Left lung (tissue), 14 donors: ENCODE measurements at places on chromosomes 1 and 21. TPM values are rescaled to one million over a fixed set of nuclear protein-coding genes. Genes with fewer than 3 reads are reported as not detected.
A peak's percentile ranks its signal among the peaks of the same experiment; 100 is the strongest.

GRCh38 chr1:7930645-7931445 is 9.8 kb downstream of the TNFRSF9 start:
- no peaks in the 10 kb centered on the region for H3K4me1 ChIP-seq
- no peak for DNase-seq
- peaks cover 17% of the 10 kb centered on the region for H3K27me3 ChIP-seq
- no peaks in the 10 kb centered on the region for H3K36me3 ChIP-seq
- no peak overlapping the region for H3K4me3 ChIP-seq
- H3K27ac ChIP-seq = no peak overlapping the region

- no peaks in the 10 kb centered on the region for H3K27me3 ChIP-seq
- no peak overlapping the region for H3K27ac ChIP-seq
- H3K4me3 ChIP-seq = no peak overlapping the region
These were observed 43.6 kb downstream of the ZBTB8OS start for GRCh38 chr1:32606565-32607371.

GRCh38 chr1:4986306-4986705 is 331.9 kb downstream of the AJAP1 start:
- H3K27ac ChIP-seq = no peak overlapping the region
- H3K4me1 ChIP-seq = no peaks in the 10 kb centered on the region
- peaks cover 13% of the 10 kb centered on the region for H3K27me3 ChIP-seq

GRCh38 chr1:5660141-5660935 is 331.9 kb downstream of the NPHP4 start:
- no peaks in the 10 kb centered on the region for H3K4me1 ChIP-seq
- no peak overlapping the region for H3K27ac ChIP-seq
- H3K27me3 ChIP-seq = no peaks in the 10 kb centered on the region
- peak; percentile 37 for DNase-seq

- no peaks in the 10 kb centered on the region for H3K27me3 ChIP-seq
- H3K4me3 ChIP-seq = no peak overlapping the region
These were observed 799.3 kb upstream of the CXADR start for GRCh38 chr21:16713331-16714117.

The KIF17 gene
- 4.1 TPM for total RNA-seq

The IRF6 gene
- 15.7 TPM for total RNA-seq

The CORT gene
- 0.44 TPM for total RNA-seq

- no peak overlapping the region for H3K4me3 ChIP-seq
- DNase-seq = no peak
- H3K4me1 ChIP-seq = peaks cover 8% of the 10 kb centered on the region
These were observed 134.1 kb downstream of the FOXD2 start for GRCh38 chr1:47571952-47572351.

DNA sequence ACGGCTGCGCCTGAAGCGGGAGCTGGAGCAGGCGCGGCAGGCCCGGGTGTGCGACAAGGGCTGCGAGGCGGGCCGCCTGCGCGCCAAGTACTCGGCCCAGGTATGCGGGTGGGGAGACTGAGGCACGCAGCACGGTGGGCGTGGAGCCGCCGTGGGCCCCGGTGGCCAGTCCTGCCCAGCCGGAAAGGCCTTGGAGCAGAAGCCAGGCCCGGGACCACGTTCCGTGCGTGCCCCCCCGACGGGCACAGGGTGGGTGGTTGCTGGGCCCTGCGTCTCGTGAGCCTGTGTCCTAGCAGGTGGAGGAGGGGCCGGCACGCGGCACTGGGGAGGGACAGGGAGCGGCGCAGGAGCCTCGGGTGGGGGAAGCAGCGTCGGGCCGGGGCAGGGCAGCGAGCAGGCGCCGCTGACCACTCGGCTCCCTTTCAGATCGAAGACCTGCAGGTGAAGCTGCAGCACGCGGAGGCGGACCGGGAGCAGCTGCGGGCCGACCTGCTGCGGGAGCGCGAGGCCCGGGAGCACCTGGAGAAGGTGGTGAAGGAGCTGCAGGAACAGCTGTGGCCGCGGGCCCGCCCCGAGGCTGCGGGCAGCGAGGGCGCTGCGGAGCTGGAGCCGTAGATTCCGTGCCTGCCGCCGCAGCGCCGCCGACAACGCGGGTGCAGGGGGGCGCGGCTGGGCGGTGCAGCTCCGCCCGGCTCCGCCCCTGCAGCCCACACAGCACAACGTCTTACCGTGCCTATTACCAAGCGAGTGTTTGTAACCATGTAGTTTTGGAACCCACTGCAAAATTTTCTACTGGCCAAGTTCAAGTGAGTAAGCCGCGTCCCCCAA is 78.2 kb downstream of the SKI start:
- H3K4me1 ChIP-seq = peaks cover 9% of the 10 kb centered on the region
- no peak for DNase-seq
- no peak overlapping the region for H3K4me3 ChIP-seq
- H3K36me3 ChIP-seq = no peaks in the 10 kb centered on the region

The SPRR2G gene
- not detected for total RNA-seq

DNA sequence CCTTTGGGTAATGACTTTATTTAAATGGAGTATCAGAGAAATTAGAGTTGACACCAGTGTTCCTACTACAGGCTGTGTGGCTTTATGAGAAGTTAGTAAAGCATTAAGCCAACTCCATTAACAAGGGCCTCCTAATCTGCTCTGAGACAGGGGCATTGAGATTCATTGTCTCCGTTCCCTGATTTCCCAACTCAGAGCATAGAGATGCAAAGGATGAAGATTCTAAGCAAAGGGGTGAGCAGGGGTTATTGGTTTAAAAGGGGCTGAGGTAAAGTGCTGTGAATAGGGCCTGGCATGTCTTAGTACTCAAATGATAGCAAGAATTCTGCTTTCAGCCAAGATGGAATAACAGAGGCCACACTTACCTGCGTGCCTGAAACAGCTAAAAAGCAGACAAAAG is 428.4 kb downstream of the PTPRU start:
- H3K27ac ChIP-seq = no peak overlapping the region
- no peaks in the 10 kb centered on the region for H3K36me3 ChIP-seq
- H3K27me3 ChIP-seq = peaks cover 5% of the 10 kb centered on the region

DNA sequence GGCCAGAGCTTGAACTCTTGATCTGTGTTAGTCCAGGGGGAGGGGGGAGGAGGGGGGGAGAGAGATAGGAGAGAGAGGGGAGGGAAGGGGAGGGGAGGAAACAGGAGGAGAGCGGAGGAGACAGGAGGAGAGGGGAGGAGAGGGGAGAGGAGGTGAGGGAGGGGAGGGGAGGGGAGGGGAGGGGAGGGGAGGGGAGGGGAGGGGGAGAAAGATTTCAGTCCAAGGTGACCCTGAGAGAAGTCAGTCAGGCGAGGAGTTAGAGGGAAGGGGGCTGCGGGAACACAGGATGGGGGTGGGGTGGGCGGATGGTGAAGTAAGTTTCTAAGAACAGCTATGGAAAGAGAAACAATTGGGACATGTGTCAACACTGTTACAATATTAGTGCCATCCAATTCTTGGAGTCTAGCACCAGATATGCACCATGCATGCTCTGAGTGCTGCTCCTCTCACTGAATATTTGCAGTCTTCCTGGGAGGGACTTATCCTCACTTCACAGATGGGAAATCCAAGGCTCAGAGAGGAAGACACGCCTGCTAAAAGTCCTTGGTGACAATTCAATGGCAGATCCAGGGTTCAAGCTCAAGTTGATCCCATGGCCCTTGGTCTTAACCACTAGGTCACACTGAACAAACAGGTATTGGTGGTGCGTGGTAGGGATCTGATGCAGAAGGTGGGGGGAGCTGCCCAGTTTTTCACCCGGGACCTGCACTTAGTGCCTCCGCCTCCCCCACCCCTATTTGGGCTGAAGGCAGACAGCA is 42.5 kb upstream of the ECE1 start:
- H3K4me1 ChIP-seq = peaks cover 87% of the 10 kb centered on the region
- no peaks in the 10 kb centered on the region for H3K27me3 ChIP-seq
- peak overlapping the region; percentile 2 for H3K27ac ChIP-seq
- H3K4me3 ChIP-seq = no peak overlapping the region
- H3K36me3 ChIP-seq = no peaks in the 10 kb centered on the region
- no peak for DNase-seq

The NPL gene
- total RNA-seq = 73.5 TPM

DNA sequence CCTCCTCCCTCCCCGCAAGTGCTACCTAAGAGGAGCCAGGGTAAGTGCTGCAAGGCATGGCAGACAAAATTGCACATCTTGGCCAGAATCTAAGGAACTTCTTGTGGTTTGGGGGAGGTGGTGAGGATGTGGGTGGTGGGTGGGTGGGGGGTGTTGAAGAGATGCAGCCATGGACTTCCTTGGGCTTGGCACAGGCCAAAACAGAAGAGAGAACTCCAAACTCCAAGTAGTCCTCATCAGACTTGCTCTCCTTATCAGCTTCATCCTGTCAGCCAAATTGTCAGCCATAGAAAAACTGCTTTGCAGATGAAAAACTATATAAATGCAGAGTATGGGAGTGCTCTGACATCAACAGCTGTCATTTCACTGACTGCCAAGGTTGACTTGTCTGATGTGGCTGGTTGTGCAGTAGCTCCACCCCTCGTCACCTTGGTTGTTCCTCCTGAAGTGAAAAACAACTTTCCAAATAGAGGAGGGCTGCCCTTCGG is 7.1 kb downstream of the AMIGO1 start:
- no peak overlapping the region for H3K4me3 ChIP-seq
- no peak overlapping the region for H3K27ac ChIP-seq
- no peaks in the 10 kb centered on the region for H3K27me3 ChIP-seq
- peaks cover 3% of the 10 kb centered on the region for H3K4me1 ChIP-seq

- no peaks in the 10 kb centered on the region for H3K4me1 ChIP-seq
- no peak for DNase-seq
- H3K36me3 ChIP-seq = no peaks in the 10 kb centered on the region
- H3K27ac ChIP-seq = no peak overlapping the region
- H3K4me3 ChIP-seq = no peak overlapping the region
These were observed 85.3 kb downstream of the LEPR start for GRCh38 chr1:65505547-65506300.

DNA sequence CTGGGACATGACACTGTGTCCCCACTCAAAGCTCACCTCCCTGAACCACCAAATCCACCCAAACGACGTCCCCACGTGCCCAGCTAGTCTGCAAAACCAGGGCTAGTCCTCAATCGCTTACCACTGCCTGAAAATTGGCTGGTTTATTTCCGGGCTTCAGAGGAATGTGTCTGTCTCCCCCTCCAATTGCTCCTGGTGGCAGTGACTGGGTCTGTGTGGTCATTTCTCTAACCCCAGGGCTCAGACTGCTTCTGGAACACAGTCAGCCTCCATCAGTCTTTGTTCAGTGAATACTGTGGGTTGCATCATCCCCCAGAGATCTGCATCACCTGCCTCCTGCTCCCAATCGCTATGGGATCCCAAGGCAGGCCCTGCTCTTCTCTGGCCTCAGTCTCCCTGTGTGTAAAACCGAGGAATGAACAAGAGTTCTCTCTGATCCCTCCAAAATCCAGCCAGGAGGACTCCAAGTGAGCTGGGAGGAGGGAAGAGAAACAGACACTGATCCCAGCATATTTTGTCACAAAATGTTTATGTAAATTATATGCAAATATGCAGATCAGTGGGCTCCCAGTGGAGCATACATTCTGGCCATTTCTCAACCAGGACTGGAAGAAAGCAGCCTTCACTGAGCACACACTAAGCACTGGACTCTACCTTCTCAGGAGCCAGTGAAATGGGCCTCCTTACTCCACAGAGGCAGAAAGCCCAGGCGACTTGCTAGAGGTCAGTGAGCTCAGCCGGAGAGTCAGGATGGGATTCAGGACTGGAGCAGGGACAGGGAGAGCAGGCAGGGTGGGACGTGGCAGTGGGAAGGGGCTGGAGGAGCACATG is 20.9 kb downstream of the SDC3 start:
- no peak overlapping the region for H3K27ac ChIP-seq
- DNase-seq = no peak
- no peaks in the 10 kb centered on the region for H3K27me3 ChIP-seq
- peaks cover 4% of the 10 kb centered on the region for H3K4me1 ChIP-seq
- H3K4me3 ChIP-seq = no peak overlapping the region

The NES gene
- 56.9 TPM for total RNA-seq

DNA sequence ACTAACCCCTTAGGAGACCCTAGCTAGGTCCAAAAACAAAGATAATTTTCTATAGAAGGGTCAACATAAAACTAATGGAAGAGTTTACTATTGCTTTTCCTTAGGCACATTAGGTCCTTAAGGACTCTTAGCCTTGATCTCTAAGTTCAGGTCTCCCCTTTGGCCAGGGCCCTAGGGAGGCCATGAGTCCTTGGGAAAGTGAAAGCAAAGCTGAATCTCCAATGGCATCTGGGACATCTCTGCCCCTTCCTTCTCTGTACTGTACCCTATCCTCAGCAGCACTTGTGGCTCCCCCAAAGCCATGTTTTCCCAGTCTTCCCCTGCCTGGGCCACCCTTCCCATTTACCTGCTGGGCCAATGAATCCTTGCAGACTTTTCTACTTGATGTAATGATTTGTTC is 14.3 kb downstream of the IER5 start:
- no peak for DNase-seq
- H3K27me3 ChIP-seq = peaks cover 14% of the 10 kb centered on the region

DNA sequence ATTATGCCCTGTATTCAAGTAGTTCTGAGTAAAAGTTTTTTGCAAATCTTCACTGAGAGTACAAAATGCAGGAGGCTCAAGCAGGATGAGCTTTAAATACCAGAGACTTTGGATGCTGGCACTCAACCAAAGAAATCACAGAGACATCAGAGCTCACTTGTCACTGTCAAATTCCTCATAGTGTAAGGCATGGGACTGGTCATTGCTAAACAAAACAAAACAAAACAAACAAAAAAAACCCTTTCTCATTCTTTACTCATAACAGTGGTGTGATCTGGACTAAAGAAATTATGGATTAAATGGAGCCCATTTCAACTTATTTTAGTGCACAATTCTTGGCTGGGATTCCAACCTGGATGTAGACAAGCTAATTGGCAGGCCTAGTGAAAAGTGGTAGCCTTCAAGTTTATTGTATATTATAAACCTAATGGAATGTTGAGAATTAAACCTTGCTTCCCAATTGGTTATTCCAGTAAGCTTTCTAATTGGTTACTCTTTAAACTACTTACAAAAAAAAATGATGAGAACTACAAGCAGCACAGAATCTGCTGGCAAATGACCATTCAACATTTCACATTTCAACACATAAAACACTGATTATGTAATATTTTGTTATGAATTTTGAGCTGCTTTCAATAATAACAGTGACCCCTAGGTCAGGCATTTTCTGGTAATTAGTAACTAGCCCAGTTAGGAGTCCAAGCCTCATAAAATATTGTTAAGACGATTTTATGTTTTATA is 30.6 kb upstream of the NEK7 start:
- no peak overlapping the region for H3K4me3 ChIP-seq
- no peaks in the 10 kb centered on the region for H3K27me3 ChIP-seq
- H3K27ac ChIP-seq = no peak overlapping the region
- no peaks in the 10 kb centered on the region for H3K4me1 ChIP-seq

DNA sequence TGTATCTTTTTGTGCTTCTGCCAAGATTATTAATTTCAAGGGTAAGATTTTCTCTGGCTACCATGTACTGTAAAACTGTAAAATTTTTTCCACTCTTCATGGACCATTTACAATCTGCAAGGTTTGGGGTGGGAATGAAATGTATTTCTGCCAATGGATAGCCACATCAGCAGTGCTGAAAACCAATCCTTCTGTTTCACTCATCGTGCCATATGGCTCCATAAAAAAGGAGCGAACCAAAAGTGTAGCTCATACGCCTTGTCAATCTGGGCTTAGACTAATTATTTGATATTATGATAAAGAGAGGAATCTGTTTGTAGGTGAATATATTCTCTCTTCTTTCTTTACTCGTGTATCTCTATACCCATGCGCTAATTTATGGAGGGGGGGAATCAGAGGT is 3.0 kb upstream of the SLC44A5 start:
- H3K27ac ChIP-seq = no peak overlapping the region
- no peak overlapping the region for H3K4me3 ChIP-seq
- peaks cover 36% of the 10 kb centered on the region for H3K27me3 ChIP-seq
- no peaks in the 10 kb centered on the region for H3K36me3 ChIP-seq
- H3K4me1 ChIP-seq = peaks cover 9% of the 10 kb centered on the region

The SYNC gene
- total RNA-seq = 19.9 TPM
